Activated CD8-positive, alpha-beta memory T cell treated with anti-CD3 and anti-CD28 coated beads for 1 hour (primary cell): ENCODE measurements at places on chromosomes 11 and 22.

DNA sequence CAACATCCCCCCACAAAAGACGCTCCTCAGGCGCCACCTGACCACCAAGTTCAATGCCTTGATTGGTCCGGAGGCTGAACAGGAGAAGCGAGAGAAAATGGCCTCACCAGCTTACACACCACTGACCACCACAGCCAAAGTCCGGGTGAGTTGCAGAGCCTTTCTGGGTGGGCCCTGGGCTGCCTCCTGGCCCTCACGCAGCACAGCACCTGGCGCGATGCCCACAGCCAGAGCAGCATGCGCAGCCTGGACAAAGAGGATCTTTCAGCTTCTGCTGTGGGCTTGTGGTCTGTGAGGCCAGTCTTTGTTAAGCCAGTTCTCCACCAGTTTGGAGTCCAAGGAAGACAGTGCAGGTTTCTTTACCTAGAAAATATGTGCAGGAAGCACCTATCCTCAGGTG, 21.6 kb downstream of the CYB5R2 start:
- no peak for DNase-seq

- no peak for DNase-seq
Measured at GRCh38 chr22:49535527-49536125, 292.0 kb downstream of the BRD1 start.

DNA sequence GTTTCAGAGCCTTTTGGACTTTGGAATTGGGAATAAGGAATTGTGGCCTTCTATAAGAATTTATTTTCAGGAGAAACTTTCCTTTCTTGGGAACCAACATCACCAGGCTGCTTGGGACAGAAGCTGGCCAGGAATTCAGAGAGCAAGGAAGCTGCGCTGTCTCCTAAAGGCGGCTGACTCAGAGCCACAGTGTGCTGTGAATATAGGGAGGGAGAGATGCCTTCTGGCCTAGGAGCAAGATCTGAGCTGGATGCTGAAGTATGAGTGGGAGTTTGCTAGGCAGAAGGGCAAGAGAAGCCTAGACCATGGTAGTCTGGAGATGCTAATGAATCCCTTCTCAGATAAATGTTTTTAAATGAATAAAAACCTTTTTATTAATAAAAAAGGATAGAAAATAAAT, 213.7 kb upstream of the TBCEL start:
- no peak for DNase-seq

- DNase-seq, result no peak
Measured at GRCh38 chr11:60878245-60879101, 11.1 kb downstream of the ZP1 start.

- DNase-seq, result no peak
Measured at GRCh38 chr11:62543680-62544444, 2.7 kb downstream of the AHNAK start.

DNA sequence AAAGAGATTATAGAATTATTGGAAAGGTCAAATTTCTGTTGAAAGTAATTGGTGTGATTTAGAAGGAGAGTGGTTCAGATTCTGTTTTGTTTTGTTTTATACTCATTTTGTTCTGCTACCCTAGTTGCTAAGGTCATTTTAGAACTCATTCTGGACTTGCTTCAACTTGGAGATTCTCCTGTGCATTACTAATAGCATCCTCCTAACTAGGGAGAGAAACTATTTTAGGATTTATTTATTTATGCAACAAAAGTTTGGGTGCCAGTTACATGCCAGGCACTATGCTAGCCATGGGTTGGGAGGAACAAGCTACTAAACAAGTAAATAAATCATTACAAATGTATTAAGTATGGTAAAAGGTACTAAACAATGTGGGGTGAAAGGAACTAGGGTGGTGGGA, 84.0 kb downstream of the YAP1 start:
- no peak for DNase-seq

DNA sequence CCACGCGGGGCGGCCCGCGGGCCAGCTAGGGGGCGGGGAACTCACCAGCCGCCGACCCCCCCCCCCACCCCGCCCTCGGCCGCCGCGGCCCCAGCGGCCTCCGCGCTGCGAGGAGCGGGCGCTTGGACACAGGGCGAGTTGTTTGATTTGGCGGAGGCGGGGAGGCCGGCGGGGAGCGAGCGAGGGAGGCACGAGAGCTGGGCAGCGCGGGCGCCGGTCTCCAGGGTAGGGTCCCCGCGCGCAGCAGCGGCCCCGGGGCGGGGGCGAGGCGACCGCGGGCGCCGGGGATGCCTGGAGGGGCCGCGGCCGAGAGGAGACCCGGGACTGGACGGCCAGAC, 64.4 kb downstream of the NAV2 start:
- DNase-seq, result no peak

DNA sequence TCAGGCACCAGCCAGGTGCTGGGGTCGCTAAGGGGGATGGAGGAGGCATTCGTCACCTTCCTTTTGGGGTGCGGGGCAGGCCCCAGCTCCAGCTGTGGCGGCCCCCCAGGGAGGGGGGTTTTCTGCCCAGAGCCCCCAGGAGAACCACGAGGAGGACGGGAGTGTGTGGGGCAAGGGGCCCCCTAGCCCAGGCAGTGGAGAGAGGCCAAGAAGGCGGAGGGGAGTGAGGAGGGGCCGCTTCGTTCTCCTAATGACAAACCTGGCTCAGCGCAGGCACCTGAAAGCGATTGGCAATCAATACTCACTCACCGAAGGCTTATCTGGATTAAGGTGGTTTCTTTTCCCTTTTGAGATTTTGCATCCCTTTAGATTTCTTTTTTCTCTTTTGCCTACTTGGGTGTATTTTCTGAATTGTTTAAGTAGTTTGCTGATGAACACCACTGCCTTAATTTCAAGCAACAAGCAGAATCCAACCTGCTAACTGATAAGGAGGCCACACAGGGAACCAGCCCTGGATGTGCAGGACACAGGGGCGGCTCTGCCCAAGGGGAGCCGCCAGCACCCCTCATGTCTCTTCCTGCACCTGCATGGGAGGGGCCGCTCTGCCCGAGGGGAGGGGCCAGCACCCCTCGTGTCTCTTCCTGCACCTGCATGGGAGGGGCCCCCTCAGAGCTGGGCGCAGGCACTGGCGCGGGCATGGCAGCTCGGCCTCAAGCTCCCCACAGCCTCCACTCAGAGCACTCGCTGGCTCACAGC, 122.3 kb downstream of the BRD1 start:
- no peak for DNase-seq

- no peak for DNase-seq
Measured at GRCh38 chr11:61914471-61915171, 2.7 kb downstream of the RAB3IL1 start.

DNA sequence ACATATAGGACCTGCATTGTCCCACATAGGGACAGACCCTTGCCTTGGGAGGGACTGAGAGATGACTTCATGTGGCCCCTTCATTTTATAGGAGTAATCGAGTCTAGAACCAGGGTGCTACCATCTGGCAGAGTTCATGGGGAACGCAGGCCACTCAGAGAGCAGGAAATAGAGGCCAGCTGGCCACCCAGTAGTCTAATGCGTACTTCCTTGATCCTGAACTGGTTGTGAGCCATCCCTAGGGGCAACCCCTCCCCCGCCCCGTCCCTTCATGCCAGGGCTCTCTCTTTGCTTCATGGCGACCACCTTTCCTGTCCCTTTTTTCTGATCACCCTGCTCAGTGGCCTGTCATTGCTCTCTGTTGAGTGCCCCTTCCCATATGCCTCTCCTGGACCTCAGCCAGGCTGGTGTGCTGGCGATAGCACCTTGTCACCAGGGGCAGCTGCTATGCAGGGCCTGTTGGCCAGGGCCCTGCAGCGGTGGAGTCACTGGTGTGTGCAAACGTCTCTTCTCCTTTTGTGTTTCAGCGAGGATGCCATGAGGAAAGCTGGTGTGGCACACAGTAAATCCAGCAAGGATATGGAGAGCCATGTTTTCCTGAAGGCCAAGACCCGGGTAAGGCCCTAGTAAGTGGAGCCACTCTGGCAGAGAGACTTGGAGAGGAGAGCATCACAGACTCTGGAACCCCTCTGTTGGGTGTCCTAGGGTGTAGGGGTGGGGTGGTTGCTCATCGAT, 29.3 kb downstream of the MED15 start:
- DNase-seq, result no peak

DNA sequence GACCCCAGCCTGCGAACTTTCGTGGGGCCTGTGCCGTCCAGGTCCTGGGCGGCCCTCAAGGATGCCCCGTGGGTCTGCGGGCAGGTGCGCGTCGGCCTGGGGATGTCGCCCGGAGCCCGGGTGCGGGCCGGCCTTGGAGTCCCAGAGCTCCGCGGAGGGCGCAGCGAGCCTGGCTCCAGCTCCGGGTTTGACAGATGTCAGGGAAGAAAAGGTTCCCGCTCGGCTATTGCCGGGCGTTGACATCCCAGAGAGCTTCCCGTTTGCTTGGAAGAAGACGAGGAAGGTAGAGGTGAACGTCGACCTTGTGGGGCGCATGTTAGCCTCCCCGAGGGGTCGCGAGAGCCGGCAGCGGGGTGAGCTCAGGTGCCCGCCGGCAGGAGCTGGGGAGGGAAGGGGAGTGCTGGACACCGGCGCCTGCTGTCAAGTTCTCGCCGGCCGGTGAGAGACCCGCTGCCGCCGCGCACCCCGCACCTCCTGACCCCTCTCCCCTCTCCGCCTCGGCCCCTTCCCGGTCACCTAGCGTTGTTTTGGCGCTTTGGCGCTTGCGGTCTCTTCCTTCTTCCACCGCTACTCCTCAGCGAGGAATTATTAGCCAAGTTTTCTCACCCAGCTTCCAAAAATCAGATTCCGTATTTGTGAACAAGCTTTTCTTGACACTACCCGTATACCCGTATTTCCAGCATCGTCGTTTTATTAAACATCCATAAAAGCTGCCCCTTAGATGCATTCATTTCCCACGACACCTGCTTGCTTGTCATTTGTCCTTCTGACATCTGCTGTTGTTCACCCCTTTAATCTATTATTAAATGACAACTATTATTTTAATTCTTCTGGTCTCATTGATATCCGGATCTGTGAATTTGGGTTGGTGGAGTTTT, 1.3 kb downstream of the BMAL1 start:
- DNase-seq, result no peak

GRCh38 chr11:102523189-102523570, 7.4 kb downstream of the MMP7 start:
- DNase-seq, result no peak
